ENCODE measurements at places on chromosomes 2 and 18.

DNA sequence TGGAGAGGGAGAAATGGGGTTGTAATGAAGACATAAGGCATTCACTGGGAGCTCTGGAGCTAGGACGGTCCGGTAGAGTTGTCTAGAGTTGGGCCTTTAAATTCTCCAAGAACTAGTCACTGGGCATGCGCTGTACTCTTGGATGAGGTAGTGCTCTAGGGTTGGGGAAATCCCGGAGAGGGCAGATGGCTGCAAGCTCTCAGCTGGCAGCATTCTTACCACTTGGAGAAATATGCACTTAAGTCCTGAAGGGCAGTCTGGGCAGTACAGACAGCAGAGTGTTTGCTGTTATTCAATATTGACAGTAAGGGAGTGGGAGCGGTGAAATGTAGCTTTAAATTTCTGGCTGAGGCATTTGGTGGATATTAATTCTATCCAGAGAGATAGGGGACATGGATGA, 214.6 kb downstream of the RDH14 start:
- DNase-seq, result peak; percentile 6

GRCh38 chr2:16526193-16526592, 139.4 kb downstream of the CYRIA start:
- DNase-seq, result no peak

DNA sequence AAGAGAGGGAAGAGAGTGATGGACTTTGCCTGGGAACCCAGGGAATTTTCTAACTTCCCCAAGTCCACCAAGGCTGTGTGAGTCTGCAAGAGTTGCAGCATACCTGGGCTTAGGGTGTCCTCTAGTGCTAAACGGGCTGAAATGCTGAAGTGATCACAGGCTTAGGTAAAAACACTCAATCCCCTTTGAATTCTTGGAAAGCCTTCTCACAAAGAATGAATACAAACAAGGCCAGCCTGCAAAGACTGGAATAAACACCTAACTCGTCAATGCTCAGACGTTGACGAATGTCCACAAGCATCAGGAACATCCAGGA, 30.0 kb upstream of the BMP10 start:
- peak; percentile 32 for DNase-seq

- no peak for DNase-seq
Observed at GRCh38 chr2:229501051-229501794, 213.1 kb downstream of the DNER start.

- no peak for DNase-seq
Observed at GRCh38 chr2:233049194-233049761, 10.9 kb upstream of the INPP5D start.

DNA sequence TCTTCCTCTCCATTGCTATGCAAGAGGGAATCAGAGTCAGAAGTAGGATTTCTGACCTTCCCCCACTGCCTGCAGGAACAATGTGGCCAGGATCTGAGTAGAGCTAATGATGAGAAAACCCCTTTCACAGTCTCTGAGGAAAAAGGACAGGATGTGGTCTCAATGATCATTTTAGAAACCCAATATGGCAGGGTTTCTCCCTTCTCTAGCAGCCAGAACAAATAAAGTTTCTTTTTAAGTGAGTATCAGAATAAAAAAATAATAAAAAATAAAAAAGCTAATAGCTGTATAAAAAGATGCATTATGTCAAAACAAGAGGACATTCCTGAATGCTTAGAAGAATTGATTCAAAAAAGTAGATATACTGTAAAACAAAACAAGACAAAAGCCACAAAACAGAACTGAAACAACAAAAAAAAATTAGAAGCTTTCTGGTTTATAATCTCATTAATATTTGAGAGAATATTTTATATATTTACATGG, 1124.9 kb upstream of the ZEB2 start:
- DNase-seq, result no peak

GRCh38 chr2:233768076-233768475, 8.0 kb downstream of the UGT1A1 start:
- no peak for DNase-seq

DNA sequence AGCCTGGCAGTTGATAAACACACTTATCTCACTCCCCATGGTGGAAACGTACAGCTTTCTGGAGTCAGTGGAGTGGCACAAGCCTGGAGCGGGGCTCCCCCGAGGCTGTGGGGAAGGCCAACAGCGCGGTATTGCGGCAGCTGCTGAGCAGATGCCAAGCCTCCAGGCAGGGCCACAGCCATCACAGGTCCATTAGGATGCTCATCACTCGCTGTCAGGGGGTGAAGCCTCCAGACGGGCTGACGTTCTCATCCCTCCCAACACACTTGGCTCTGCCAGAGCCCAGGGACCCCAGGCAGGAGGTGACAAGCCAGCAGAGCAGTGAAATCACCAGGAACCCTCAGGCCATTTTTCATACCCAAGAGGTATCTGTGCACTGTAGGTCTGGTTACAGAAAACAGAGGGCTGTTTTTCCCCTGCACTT, 529.2 kb upstream of the KLHL29 start:
- DNase-seq, result no peak

GRCh38 chr2:218867900-218868299, 8.3 kb downstream of the WNT6 start:
- DNase-seq, result no peak

DNA sequence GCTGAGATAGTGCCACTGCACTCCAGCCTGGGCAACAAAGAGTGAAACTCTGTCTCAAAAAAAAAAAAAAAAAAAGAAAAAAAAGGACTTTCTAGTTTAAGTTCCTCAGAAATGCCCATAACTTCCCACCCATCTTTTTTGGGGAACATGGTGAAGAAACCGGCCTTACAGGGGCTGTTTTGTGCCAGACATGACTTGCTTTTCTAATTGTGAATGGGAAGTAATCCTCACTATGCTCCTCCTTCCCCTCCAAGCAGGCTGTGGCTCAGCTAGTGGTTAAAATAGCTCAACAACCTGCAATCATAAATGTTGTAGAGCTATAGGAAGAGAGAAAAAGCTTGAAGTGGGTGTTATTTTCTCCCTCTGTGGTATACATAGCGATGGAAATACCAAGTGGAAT, 34.1 kb upstream of the OLA1 start:
- DNase-seq, result no peak
